Thoracic aorta (tissue), 2 donors: ENCODE measurements at places on chromosomes 3 and 15. TPM values are rescaled to one million over a fixed set of nuclear protein-coding genes. Genes with fewer than 3 reads are reported as not detected.

GRCh38 chr3:190826018-190826417 lies 36.5 kb downstream of the GMNC start:
- no peaks in the 10 kb centered on the region for H3K27me3 ChIP-seq
- no peak for DNase-seq
- H3K4me3 ChIP-seq, result no peak overlapping the region
- H3K36me3 ChIP-seq, result no peaks in the 10 kb centered on the region

DNA sequence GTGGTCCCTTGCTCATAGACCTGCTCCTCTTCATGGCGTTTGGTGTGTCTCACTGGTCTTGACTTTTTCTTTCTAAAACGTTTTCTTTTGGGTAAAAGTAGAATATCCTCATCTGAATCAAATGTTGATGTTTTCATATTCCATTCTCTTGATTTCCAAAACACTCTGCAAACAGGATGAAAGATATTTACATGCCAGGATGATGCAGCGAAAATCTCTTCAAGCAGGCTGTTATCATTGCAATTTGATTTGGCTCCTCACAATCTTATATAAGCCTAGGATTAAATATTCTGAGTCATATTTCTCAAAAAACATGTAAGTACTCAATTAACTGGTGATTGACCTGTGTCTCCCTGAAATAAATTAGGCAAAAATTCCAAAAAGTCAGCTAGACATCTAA lies 10.1 kb downstream of the PP2D1 start:
- DNase-seq, result no peak
- no peaks in the 10 kb centered on the region for H3K4me1 ChIP-seq
- H3K27me3 ChIP-seq, result no peaks in the 10 kb centered on the region
- H3K36me3 ChIP-seq, result no peaks in the 10 kb centered on the region
- H3K4me3 ChIP-seq, result no peak overlapping the region

DNA sequence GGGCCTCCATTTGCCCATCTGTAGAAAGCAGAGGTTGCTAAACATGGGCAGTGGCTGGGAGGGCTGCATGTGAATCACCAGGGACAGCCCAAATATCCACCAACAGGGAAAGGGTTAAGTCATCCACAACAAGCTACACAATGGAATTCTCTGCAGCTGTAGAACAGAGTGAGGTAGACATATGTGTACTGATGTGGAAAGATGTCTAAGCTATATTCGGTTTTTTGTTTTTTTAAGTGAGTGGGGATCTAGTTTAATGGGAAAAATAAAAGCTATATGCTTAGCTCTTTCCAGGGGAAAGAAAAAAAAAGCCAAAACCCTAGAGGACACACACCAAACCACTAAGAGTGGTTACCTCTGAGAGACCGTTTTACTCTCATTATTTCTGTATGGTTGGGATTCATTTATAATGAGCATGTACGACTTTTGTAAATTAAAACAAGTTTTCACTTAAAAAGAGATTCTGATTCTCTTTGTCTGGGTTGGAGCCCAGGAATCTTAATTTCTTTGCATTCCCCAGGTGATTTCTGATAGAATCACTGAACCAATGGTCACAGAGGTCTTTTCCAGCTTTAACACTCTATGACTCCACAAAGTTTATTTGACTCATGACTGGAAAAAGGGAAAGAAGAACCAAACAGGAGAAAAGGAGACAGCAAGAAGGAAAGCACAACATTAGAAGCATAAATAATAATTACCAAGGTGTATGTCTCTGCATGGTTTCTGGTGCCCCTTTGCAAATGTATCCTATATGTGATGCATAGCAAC lies 19.1 kb downstream of the CRABP1 start:
- H3K27me3 ChIP-seq, result no peaks in the 10 kb centered on the region
- no peak overlapping the region for H3K27ac ChIP-seq
- DNase-seq, result no peak
- H3K4me1 ChIP-seq, result no peaks in the 10 kb centered on the region

GRCh38 chr3:115790759-115791158 lies 167.4 kb downstream of the GAP43 start:
- no peak overlapping the region for H3K27ac ChIP-seq
- DNase-seq, result no peak
- no peaks in the 10 kb centered on the region for H3K4me1 ChIP-seq
- no peaks in the 10 kb centered on the region for H3K36me3 ChIP-seq
- H3K4me3 ChIP-seq, result no peak overlapping the region

- no peak for DNase-seq
- no peaks in the 10 kb centered on the region for H3K4me1 ChIP-seq
- H3K27me3 ChIP-seq, result no peaks in the 10 kb centered on the region
- no peak overlapping the region for H3K27ac ChIP-seq
- H3K36me3 ChIP-seq, result no peaks in the 10 kb centered on the region
Observed at GRCh38 chr15:39461536-39462130, 119.2 kb upstream of the THBS1 start.

- H3K27me3 ChIP-seq, result no peaks in the 10 kb centered on the region
- no peaks in the 10 kb centered on the region for H3K4me1 ChIP-seq
- H3K36me3 ChIP-seq, result no peaks in the 10 kb centered on the region
- no peak for DNase-seq
- H3K27ac ChIP-seq, result no peak overlapping the region
Observed at GRCh38 chr15:29651476-29652233, 170.6 kb downstream of the TJP1 start.

- H3K36me3 ChIP-seq, result no peaks in the 10 kb centered on the region
- no peaks in the 10 kb centered on the region for H3K4me1 ChIP-seq
- H3K4me3 ChIP-seq, result no peak overlapping the region
Observed at GRCh38 chr3:58799271-58799670, 132.7 kb upstream of the FAM3D start.

GRCh38 chr15:29018995-29019976 lies 133.5 kb downstream of the APBA2 start:
- no peak overlapping the region for H3K4me3 ChIP-seq
- no peaks in the 10 kb centered on the region for H3K4me1 ChIP-seq
- H3K27ac ChIP-seq, result no peak overlapping the region
- no peaks in the 10 kb centered on the region for H3K36me3 ChIP-seq
- no peaks in the 10 kb centered on the region for H3K27me3 ChIP-seq
- no peak for DNase-seq

DNA sequence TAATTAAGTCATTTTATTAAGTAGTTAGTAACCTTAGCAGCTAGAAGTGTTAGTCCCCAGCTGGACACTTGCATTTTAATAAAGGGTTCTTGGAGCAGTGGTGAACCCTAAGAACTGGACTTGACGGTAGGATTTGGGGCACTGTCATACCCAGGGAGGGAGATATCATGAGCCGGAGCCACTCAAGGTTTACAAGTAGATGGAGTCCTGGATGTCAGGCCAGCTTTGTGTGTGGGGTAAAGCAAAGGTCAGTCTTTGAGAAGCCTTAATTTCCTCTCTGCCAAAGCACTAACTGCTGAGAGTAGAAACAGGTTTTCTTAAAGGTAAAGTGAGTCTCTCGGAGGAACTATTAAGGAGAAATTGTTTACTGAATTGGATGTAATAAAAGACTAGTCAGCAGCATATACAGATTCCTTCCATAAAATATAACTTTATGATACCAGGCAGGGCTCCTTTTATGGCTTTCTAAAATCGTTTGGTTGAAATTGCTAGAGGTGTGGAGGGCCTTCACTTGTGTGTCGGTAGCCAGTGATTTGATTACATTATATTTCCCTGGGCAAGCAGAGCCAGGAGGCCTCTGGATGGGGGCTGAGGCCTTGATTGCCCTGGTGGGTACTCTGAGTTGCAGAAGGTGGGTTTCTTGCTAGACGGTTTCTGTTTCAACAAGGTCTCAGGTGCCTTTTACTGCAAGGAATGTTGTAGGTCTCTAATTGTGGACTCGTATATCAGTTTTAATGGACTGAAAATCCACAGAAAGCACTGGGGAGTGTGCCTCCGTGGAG lies 23.1 kb downstream of the SQOR start:
- H3K27ac ChIP-seq, result no peak overlapping the region
- H3K36me3 ChIP-seq, result peaks cover 9% of the 10 kb centered on the region
- H3K4me3 ChIP-seq, result no peak overlapping the region
- no peaks in the 10 kb centered on the region for H3K27me3 ChIP-seq

- no peak overlapping the region for H3K27ac ChIP-seq
- no peaks in the 10 kb centered on the region for H3K4me1 ChIP-seq
- no peaks in the 10 kb centered on the region for H3K27me3 ChIP-seq
- no peak overlapping the region for H3K4me3 ChIP-seq
Observed at GRCh38 chr3:110126065-110126464, 788.7 kb upstream of the DPPA4 start.

- DNase-seq, result no peak
- no peaks in the 10 kb centered on the region for H3K36me3 ChIP-seq
Observed at GRCh38 chr3:197446700-197447056, 109.1 kb downstream of the BDH1 start.

DNA sequence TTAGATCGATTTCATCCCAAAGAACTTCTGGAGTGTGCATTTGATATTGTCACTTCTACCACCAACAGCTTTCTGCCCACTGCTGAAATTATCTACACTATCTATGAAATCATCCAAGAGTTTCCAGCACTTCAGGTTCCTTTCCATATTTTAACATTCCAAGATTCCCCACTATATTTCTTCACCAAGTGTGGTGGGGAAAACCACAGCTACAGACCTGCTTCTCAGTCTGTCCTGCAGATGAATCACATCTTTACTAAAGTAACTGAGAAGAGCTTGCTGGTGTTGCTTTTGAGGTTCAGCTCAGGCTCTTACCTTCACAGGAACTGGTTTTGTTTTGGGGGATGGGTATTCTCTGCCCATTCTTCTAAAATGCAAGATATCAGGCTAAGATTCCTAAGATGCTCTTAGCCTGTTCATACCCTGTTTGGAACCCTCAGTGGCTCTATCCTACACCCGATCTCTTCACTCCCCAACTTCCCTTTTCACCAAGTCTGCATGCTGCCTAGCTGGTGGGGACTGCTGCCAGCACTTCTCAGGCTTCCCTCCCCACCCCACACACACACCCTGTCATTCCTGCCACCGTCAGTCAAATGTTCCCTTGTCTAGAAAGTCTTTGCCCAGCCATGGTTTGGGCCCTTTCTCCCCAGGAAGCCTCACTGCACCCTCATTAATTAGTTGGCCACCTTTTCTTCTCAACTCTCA lies 30.8 kb downstream of the SRP14 start:
- no peak overlapping the region for H3K27ac ChIP-seq
- H3K27me3 ChIP-seq, result no peaks in the 10 kb centered on the region
- DNase-seq, result no peak
- no peak overlapping the region for H3K4me3 ChIP-seq
- peaks cover 68% of the 10 kb centered on the region for H3K36me3 ChIP-seq
- no peaks in the 10 kb centered on the region for H3K4me1 ChIP-seq

GRCh38 chr15:67915461-67916374 lies 75.9 kb upstream of the RNU6-1 start:
- peak overlapping the region; percentile 83 for H3K27ac ChIP-seq
- no peaks in the 10 kb centered on the region for H3K36me3 ChIP-seq
- no peaks in the 10 kb centered on the region for H3K27me3 ChIP-seq
- peaks cover 72% of the 10 kb centered on the region for H3K4me1 ChIP-seq

- H3K4me3 ChIP-seq, result no peak overlapping the region
- DNase-seq, result no peak
- no peak overlapping the region for H3K27ac ChIP-seq
- H3K36me3 ChIP-seq, result no peaks in the 10 kb centered on the region
- H3K4me1 ChIP-seq, result no peaks in the 10 kb centered on the region
Observed at GRCh38 chr3:106759731-106760130, 617.5 kb upstream of the CCDC54 start.

DNA sequence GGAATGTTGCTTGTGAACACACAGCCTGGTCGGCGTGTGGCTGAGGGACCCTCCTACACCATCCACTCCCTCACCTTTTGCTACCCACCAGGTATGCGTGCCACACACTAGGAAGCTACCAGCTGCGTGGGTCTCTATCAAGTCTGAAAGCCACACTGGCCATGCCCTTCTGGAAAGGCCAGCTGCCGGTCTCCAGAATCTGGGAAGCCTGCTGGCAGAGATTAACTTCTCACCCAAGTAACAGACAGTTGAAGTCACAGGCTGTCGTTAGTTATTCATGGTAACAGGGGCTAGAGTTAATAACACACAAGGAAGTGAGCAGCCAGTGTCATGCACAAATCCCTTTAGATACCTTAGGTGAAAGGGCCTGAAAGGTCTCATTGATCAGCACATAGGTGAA lies 48.1 kb downstream of the SUSD5 start:
- no peak overlapping the region for H3K4me3 ChIP-seq
- peaks cover 88% of the 10 kb centered on the region for H3K4me1 ChIP-seq
- peak overlapping the region; percentile 58 for H3K27ac ChIP-seq
- H3K27me3 ChIP-seq, result no peaks in the 10 kb centered on the region
- no peaks in the 10 kb centered on the region for H3K36me3 ChIP-seq

GRCh38 chr15:33533197-33533596 lies 222.4 kb downstream of the RYR3 start:
- peaks cover 3% of the 10 kb centered on the region for H3K36me3 ChIP-seq
- DNase-seq, result no peak
- peaks cover 12% of the 10 kb centered on the region for H3K4me1 ChIP-seq
- H3K27me3 ChIP-seq, result no peaks in the 10 kb centered on the region

GRCh38 chr3:50819882-50820281 lies 145.2 kb downstream of the DOCK3 start:
- no peak overlapping the region for H3K4me3 ChIP-seq
- H3K36me3 ChIP-seq, result no peaks in the 10 kb centered on the region
- no peak overlapping the region for H3K27ac ChIP-seq
- no peaks in the 10 kb centered on the region for H3K4me1 ChIP-seq

DNA sequence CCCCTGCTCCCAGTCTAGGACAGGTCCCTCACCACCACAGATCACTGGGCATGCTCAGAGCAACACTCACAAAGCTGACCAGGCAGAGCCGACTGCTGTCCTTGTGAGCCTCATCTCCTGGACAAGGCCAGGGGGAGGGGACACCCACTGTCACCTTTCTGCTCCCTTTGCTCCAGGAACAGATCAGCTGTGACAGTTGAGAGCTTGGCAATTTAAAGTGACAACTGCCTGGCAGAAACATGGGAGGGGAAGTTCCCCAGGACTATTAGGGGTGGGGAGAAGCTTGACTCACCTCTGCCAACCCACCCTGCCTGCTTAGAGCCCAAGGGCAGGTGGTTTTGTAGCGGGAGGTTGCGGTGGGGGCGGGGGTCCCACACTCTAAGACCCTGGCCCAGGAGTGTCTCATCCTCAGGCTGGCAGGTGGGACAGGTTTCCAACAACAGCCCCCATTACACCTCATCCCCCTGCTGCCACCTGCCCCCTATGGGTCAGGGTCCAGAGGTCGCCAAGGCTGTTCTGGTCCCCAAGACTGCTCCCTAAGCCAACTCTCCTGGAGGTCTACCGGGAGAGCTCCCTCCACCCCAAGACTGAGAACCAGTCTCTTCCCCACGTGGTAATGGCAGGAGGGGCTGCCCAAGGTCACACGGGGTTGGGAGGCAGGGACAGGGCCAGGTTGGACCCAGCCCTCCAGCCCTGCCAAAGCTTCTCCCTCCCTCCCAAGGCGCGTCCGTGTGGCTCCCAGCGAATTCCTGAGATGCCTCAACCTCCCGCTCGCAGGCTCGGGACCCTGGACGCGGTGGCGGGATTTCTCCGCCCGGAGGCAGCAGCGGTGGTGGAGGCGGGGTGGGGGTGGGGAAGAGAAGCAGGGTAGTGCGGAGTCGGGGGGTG lies 80.4 kb downstream of the IQSEC1 start:
- no peaks in the 10 kb centered on the region for H3K27me3 ChIP-seq
- peaks cover 17% of the 10 kb centered on the region for H3K4me1 ChIP-seq
- no peak for DNase-seq
- H3K27ac ChIP-seq, result peak overlapping the region; percentile 85

The FETUB gene
- not detected for total RNA-seq

The ATP13A5 gene
- total RNA-seq, result not detected

The FAM98B gene
- 8.0 TPM for total RNA-seq

The PP2D1 gene
- total RNA-seq, result not detected

The CTNNB1 gene
- total RNA-seq, result 595 TPM

The LXN gene
- 32.2 TPM for total RNA-seq

The SLC6A20 gene
- total RNA-seq, result 0.28 TPM

The SAMD7 gene
- not detected for total RNA-seq

The CLDN16 gene
- not detected for total RNA-seq
